Testis (tissue), 5 donors: ENCODE measurements at places on chromosomes 4 and X.

DNA sequence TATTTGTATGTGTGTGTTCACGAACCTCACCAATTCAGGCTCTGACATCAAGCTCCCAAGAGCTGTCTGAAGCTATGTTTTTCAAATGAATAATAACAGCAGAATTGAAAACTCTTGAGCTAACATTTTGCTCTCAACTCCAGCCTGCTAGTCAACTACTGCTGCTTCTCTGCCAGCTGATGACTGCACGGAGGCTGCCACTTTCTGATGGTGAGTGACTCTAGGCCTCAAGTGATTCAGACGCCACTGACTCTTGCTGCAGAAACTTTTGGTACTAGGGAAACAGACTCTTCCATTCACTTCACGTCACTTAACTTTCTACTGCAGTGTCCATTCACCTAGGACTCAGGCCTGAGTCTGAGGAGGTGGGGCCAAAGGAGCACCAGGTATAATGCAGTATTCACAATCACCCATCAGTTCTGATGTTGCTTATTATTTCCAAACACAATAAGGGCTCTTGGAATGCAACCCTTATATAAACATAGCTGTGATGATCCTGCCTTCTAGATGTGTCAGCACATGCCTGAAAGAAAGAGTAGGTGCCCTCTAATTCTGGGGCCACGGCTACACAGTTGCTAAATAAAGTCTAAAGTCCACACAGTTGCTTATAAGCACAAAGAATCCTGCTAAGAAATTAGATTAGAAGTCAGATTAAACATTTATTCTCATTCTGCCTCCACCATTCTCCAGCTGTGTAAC lies 16.0 kb downstream of the PRDM8 start:
- no peak for DNase-seq

- DNase-seq: no peak
Measured at GRCh38 chrX:10166731-10167151, 10.0 kb downstream of the CLCN4 start.

DNA sequence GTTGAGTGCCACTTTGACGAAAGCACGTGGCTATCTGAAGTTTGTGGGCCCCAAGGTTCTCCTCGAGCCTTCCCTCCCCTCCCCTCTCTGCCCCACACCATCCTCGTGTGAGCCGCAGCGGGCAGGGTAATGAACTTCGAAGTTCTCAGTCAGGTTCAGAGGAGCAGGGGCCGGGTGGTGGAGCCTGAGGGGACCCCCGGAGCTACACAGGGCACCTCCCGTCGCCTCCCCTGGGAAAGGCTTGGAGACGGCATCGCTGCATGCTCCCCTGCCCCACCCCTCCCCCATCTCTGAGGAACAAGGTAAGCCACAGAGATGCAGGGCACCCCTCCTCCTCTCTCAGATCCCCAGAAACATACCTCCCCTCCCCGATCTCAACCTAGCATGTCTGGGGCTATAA lies 2.8 kb upstream of the NKX1-1 start:
- DNase-seq: no peak

- no peak for DNase-seq
Measured at GRCh38 chrX:154784149-154784995, 20.9 kb downstream of the MPP1 start.

GRCh38 chrX:110600745-110601310 lies 194.8 kb downstream of the CHRDL1 start:
- no peak for DNase-seq

- no peak for DNase-seq
Measured at GRCh38 chr4:123352240-123352945, 44.2 kb upstream of the SPRY1 start.

DNA sequence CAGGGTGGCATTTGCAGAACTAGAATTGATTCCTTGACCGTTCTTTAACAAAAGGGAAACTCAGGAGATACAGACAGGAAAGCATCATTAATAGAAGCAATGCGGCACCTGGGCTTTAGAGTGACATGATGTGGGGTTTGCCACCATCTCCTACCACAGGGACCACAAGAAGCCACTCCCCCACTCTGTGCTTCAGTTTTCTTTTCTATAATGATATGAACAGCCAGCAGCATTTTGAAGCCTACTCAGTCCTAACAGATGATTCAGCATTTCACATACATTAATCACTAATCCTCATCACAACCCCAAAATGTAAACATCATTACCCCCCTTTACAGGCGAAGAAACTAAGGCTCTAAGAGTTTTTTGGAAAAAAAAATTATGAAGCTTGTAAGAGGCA lies 22.9 kb downstream of the CCDC149 start:
- no peak for DNase-seq

DNA sequence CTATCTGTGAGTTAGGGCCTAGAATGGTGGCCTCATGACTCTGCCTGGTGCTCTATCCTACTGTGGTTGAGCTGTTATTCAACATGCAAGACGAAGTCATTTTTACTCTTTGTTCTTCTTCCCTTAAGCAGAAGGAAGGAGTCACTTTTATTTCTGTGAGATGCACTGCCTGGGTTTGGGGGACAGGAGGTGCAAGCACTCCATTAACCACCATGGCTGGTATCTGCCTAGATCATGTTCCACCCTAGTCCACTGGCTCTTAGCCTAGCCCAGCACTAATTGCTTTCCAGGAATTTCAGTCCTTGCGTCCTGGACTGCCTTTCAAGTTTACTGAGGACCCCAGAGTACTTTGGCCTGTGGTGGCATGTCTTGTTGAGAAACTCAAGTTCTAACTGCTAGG lies 1182.7 kb downstream of the FSTL5 start:
- no peak for DNase-seq

GRCh38 chr4:99117876-99118693 lies 26.0 kb downstream of the ADH4 start:
- DNase-seq: no peak

GRCh38 chrX:99413317-99413716 lies 996.8 kb downstream of the PCDH19 start:
- no peak for DNase-seq

DNA sequence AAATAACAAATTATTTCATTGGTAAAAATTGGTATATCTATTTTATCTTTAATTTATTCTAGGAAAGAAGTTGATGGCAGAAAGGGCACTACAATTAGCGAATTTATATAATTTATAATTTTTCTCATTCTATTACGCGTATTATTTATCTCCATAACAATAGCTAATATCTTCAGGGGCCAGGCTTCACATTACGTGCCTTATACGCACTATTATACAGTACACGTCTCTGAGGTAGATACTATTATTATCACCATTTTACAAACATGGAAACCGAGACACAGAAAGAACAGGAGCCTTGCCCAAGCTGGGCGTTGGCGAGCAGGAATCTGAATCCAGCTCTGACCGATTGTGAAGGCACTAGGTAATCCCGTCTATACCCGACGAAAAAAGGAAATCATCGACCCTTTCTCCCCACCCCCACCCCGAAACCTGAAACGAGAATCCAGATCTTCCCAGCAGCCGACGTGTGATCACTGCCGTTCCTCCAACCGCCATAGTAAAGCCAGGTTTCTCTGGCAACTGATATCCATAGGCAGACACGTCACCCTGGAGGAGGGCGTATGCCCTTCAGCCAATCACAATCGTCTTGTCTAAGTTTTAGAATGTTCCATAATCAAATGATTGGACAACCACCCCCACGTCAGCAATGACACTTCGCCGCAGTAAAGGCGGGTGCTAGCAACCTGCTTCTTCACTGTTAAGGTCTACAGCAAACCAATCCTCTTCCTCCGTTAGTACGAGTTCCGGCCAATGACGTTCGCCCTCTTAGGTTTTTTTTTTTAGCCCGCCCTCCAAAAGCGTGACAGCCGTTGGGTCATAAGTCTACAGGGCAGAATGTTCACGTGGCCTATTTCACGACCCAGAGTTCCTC lies at the start of gene MORF4L2:
TSS of gene MORF4L2 (minus strand) at position 501 of the 874 bp plus-strand sequence. CDS start 9,672 bp downstream, outside the sequence.
- peak; percentile 94 for DNase-seq
